ENCODE measurements at places on chromosomes 1 and 21.
A peak's percentile ranks its signal among the peaks of the same experiment; 100 is the strongest.

- DNase-seq = no peak
Measured at GRCh38 chr1:201335901-201336300, 41.6 kb downstream of the TNNT2 start.

- no peak for DNase-seq
Measured at GRCh38 chr1:38776466-38777065, 83.0 kb downstream of the RRAGC start.

- DNase-seq = no peak
Measured at GRCh38 chr1:58619286-58620054, 42.4 kb upstream of the TACSTD2 start.

GRCh38 chr1:41860771-41861170 lies 58.0 kb downstream of the HIVEP3 start:
- no peak for DNase-seq

- peak; percentile 21 for DNase-seq
Measured at GRCh38 chr21:38289705-38290485, 33.1 kb downstream of the KCNJ15 start.

DNA sequence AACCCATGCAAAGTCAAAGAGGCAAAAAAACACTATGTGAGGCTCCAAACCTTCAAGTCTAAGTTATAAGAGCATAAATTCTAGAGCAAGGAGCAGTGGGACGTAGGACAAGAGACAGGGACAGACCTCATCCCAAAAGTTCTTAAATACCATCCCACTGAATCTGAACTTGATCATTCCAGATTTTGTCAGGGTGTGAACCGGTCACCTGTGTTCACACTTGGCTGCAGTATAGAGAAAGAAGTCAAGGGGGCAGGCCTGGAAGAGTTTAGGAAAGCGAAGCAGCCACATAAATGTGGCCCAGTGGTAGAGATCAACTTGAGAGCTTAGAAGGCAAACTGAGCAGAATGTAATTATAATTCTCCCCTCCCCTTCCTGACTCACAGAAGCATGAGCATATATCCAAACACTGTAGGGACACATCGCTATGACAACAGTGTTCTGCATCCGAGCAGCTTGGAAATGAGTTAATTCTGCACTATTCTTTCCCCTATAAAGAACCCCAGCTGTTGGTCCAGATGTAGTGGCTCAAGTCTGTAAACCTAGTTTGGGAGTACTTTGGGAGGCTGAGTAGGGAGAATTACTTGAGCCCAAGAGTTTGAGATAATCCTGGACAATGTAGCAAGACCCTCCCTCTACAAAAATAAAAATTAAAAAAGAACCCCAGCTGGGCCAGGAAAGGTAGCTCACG lies 2.7 kb downstream of the AKR7A2 start:
- DNase-seq = peak; percentile 15

- DNase-seq = no peak
Measured at GRCh38 chr1:218485241-218485928, 140.2 kb downstream of the TGFB2 start.

DNA sequence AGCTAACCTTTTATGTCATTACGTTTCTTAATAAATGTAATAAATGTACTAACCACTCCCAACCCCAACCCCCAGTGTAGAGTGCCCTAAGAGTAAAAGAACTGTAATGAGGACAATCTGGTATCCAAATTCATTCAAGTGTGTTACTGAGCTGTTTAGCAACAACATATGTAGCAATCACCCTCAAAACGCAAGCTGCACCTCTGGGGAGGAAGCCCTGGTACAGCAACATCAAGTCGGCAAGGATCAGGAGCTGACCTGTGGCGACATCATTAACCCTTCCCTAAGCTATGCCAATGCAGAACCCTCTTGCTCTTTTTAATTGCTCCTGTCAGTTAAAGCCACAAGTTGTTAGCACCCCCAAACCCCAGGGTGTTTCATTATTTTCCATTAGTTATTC lies 47.1 kb downstream of the STX6 start:
- DNase-seq = no peak

DNA sequence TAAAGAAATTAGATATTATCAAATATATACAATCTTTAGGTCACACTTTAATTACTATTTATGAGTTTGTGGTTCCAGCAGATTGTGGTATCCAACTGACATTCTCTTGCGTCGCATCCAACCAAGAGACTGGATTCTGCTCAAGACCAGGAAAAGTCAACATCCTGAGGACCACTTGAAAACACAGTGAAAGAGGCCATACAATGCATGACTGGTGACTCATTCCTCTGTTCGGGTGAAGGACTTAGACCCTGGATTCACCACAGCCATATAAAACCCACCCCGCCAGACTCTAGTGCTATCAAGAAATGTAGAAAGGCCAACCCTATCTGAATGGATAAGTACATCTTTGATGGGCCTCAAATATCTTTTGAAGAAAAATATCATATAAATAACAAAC lies 14.5 kb upstream of the CFHR4 start:
- no peak for DNase-seq

DNA sequence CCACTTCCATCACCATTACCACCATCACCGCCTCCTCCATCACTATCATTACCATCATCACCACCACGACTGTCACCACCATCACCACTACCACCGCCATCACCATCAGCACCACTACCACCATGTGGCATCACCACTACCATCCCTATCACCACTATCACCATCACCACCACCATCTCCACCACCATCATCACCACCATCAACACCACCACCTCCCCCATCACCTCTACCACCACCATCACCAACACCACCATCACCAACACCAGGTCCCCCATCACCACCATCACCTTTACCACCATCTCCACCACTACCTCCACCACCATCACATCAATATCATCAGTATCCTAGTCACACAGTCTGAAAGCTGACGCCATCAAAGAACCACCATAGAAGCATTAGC lies 39.9 kb upstream of the RIPK4 start:
- no peak for DNase-seq

GRCh38 chr21:45669382-45669781 lies 25.9 kb downstream of the PCBP3 start:
- no peak for DNase-seq

DNA sequence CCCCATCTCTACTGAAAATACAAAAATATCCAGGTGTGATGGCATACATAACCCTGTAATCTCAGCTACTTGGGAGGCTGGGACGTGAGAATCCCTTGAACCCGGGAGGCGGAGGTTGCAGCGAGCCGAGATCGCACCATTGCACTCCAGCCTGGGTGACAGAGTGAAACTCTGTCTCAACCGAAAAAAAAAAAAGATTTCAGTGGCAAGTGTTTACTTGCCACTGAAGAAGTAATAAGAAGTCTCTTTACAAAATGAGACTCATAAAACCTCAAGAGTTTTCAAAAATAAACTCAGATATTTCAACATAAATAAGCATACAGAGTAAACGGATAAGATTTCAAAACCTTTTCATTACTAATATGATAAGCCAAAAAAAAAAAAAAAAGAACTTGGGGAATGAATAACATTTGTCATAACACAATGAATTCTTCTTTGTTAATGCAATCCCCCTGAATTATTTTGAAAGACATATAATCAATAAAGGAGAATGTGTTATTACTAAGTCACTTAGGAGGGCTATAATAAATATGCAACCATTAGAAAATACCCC lies 34.2 kb upstream of the EXO1 start:
- DNase-seq = no peak

GRCh38 chr1:91753878-91754277 lies 132.1 kb downstream of the TGFBR3 start:
- DNase-seq = no peak

GRCh38 chr1:119622311-119623192 lies 25.5 kb downstream of the ZNF697 start:
- DNase-seq = no peak

- DNase-seq = no peak
Measured at GRCh38 chr1:156775799-156776198, 8.5 kb downstream of the PRCC start.

DNA sequence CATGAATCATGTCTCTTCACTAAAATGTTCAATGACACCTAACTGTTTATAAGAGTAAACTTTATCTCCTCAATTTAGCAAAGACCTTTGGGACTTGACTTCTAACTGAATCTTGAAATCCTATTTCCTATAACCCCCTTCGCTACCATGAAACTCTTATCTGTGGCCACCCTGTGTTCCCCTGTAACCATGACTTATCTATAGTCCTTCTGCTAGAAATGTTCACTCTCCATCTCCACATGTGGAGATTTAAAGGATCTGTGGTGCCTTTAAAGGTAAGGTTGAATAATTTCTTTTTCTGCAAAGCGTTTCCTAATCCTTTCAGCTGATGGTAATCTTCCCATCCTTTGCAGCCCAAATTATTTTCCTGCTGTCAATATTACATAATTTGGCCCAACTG lies 436.3 kb upstream of the RUNX1 start:
- DNase-seq = no peak

DNA sequence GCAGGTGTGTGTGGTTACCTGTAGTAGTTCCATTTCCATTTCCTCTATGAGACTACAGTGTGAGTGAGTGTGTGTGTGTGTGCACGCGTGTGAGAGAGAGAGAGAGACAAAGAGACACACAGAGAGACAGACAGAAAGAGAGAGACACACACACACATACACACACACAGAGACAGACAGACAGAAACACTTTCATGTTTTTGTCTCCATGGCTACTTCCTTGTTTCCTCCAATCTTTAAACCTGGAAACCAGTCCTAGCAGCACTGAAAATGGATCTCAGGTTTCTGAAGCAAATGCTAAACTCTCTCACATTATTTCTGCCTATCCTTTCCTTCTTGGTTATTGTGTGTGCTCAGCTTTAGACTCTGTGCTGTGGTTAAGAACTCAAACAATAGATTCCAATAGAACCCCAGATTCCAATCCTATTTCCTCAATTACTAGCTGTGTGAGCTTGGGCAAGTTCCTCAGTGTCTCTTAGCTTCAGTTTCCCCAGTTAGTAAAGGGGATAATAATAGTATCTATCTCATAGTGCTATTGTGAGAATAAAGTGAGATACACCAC lies 22.4 kb upstream of the ABCD3 start:
- DNase-seq = peak; percentile 40

DNA sequence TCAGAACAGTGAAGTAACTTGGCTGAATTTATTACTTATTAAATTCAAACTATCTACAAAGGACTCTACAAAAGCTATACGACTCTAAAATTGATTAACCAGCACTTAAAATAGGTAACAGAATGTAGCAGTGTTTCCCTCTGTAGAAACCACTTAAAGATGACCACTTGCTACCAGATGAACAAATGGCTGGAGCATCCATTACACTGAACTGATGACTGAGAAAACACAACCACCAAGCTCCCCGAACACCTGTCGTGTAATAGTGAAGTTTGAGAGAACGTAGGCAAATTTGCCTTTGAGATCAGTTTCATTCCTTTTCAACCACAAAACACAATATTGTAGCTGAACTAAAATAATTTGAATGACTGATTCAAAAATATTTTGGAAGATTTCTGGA lies 226.7 kb downstream of the KCNT2 start:
- no peak for DNase-seq

- DNase-seq = peak; percentile 47
Measured at GRCh38 chr1:184255560-184255959, 131.3 kb upstream of the C1orf21 start.

- no peak for DNase-seq
Measured at GRCh38 chr21:44623575-44623974, 3.3 kb upstream of the KRTAP10-9 start.

DNA sequence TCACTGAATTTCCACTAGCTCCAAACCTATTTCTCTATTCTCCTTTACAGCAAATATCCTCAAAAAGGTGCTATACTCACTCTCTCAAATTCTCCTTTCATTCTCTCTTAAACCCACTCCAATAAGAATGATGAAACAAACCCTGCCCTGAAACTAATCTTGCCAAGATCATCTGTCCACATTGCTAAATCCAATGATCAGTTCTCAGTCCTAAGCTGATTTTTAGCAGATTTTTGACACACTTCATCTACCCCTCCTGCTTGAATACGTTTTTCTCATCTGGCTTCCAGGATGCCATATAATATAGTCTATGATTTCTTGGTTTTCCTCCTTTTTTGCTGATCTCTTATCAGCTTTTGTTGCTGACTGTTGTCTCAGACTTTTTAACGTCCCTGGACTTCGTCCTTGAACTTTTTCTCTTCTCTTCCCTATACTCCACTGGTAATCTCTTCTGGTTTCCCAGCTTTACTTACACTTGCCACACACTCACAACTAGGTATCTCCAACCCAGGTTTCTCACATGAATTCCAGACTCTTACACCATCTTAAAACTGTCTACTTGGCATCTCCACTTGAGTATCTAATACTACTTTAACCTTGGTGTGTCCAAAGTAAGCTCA lies 35.3 kb downstream of the RERE start:
- no peak for DNase-seq

- DNase-seq = no peak
Measured at GRCh38 chr1:198359024-198359653, 181.3 kb downstream of the ATP6V1G3 start.

DNA sequence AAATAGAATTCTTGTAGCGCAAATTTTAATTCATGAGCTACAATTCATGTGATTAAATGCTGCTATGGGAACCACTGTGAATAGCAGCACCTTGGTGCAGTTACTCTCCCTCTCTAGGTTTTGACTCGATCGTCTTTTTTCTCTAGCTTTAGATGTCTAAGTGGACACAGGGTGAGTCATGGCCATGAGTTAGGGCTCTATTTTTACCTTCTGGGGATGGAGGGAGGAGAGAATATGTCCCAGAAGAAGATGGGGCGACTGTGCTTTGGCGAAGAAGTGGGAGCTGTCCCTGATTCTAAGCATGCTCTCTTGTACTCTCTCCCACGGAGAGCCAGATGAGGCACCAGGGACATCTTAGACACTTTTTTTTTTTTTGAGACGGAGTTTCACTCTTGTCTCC lies 1.6 kb upstream of the OR2B11 start:
- DNase-seq = no peak

GRCh38 chr21:25428537-25428936 lies 178.7 kb downstream of the MRPL39 start:
- no peak for DNase-seq

DNA sequence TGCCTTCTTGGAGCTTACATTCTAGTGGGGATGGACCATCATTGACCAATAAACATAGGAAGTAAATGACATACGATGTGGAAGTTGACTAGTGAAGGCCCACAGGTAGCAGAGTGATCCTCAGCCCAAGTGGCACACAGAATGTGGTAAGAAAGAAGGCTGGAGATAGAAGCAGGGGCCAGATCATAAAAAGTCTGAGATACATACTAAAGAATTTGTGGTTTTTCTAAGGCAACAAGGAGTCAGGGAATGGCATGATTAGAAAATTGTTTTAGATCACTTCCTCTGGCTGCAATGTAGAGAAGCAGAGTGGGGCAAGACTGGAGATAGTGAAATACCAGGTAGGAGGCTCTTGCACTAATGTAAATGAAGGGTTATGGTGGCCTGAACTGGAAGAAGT lies 154.0 kb downstream of the VPS13D start:
- DNase-seq = no peak

DNA sequence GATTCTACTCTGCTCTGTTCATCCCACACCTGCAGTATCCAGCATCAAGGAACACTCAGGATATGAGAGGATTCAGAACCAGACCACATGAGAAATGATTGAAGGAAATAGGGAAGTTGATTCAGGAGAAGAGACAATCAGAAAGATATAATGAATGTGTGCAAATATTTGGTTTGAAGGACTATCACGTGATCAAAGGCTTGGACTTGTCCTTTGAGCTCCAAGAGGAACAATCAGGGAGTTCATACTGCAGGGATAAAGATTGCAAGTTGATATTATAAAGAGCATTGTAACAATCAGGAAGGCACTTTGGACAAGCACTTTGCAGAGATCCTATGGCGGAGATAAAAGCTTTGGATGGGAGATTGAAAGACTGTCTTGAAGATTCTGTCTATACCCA lies 13.9 kb upstream of the PIGM start:
- DNase-seq = no peak

GRCh38 chr1:27138927-27139326 lies 16.0 kb downstream of the SLC9A1 start:
- DNase-seq = no peak

- no peak for DNase-seq
Measured at GRCh38 chr1:228927421-228927820, 192.1 kb downstream of the RHOU start.
